ENCODE measurements at places on chromosomes 12 and 14. TPM values are rescaled to one million over a fixed set of nuclear protein-coding genes. Genes with fewer than 3 reads are reported as not detected.

The PKP2 gene
- 37.1 TPM for polyA plus RNA-seq

The SCFD1 gene
- 69.7 TPM for polyA plus RNA-seq

The SLC7A7 gene
- polyA plus RNA-seq, result 660 TPM

DNA sequence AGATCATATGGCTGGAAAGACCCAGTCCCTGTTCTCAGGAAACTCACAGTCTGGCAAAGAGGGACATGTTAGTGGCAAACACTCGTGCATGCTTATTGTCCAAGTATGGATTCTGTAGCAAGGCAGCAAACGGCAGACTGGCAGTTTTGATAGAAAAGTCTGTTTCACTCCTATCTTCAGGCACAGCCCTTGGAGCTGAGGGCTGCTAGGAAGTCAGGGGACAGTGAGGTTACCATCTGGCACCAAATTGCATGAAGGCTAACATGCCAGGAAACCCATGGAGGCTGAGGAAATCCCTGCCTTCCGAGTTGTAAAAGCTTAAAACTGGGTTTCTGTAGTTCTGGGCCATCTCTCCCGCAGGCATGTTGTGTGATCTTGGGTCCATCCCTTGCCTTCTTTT lies 32.9 kb downstream of the CALM1 start:
- DNase-seq, result no peak
- H3K4me3 ChIP-seq, result no peak overlapping the region
- H3K27ac ChIP-seq, result no peak overlapping the region
- H3K4me1 ChIP-seq, result no peaks in the 10 kb centered on the region
- no peaks in the 10 kb centered on the region for H3K27me3 ChIP-seq

GRCh38 chr14:20789230-20789813 lies 8.3 kb downstream of the RNASE6 start:
- no peaks in the 10 kb centered on the region for H3K27me3 ChIP-seq
- H3K27ac ChIP-seq, result no peak overlapping the region
- no peaks in the 10 kb centered on the region for H3K36me3 ChIP-seq
- H3K4me1 ChIP-seq, result no peaks in the 10 kb centered on the region
- H3K4me3 ChIP-seq, result no peak overlapping the region
- DNase-seq, result no peak

- DNase-seq, result no peak
- no peaks in the 10 kb centered on the region for H3K27me3 ChIP-seq
- no peak overlapping the region for H3K27ac ChIP-seq
- no peaks in the 10 kb centered on the region for H3K4me1 ChIP-seq
- no peaks in the 10 kb centered on the region for H3K36me3 ChIP-seq
- no peak overlapping the region for H3K4me3 ChIP-seq
These were observed 292.1 kb downstream of the GLT1D1 start for GRCh38 chr12:129145381-129145780.

DNA sequence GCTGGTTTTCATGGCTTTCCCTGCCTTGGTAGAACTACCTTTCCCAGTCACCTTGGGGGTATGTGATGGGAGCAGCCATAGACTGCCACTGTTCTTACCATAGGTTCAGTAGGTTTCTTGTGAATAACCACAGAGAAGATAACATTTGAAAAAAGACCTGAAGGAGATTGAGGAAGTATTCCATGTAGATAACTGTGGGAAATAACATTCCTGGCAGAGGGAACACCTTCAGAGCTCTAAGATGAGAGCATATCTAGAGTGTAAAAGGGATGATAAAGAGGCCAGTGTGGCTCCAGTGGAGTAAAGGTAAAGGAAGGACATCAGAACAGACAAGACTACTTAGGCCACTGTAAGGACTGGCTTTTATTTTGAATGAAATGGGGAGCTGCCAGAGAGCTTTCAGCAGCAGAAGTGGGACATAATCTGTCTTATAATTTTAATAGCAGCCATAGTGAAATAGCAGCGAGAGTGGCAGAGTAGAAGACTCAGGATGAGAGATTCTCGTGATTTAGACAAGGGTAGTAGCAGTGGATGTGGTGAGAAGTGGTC lies 82.6 kb upstream of the KCNH3 start:
- no peak overlapping the region for H3K4me3 ChIP-seq
- no peaks in the 10 kb centered on the region for H3K36me3 ChIP-seq
- H3K27me3 ChIP-seq, result no peaks in the 10 kb centered on the region
- no peak overlapping the region for H3K27ac ChIP-seq
- DNase-seq, result peak; percentile 17

DNA sequence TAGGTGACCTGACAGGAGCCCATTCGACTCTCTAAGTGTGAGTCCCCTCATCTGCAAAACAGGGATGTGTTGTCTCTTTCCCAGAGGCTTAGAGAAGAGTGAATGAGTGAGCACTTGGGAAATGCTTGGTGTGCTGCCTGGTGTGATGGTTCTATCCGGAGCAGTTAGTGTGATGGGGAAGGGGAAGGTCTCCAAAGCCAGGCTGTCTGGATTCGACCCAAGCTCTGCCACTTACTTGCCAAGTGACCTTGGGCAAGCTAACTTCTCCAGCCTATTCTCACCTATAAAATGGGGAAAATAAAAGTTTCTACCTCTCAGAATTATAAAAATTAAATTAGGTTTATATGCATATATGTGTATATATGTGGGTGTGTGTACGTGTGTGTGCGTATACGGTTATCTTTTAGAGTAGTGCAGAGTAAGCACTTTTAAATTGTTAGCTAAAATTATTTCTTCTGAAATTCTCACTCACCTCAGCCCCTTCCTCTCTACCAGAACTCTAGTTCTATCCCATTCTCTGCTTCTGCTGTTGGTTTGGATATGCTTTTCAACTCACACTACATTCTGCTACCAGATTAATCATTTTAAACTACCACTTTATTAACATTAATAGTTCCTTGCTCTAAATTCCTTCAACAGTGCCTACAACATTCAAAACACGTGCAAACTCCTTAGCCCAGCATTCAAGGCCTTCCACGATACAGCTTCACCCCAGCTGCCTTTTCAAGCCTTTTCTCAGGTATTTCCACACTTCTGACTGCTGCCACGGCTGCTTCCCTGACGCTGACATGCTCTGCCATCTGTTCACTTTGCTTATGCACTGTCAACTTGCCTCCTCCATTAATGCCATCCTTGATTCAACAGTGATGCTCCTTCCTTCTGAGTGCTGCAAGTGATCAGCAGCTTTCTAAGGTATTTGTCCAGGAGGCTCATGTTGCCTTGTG lies 55.3 kb downstream of the DICER1 start:
- H3K27me3 ChIP-seq, result no peaks in the 10 kb centered on the region
- DNase-seq, result no peak
- H3K36me3 ChIP-seq, result peaks cover 54% of the 10 kb centered on the region
- no peak overlapping the region for H3K4me3 ChIP-seq
- H3K27ac ChIP-seq, result no peak overlapping the region
- H3K4me1 ChIP-seq, result no peaks in the 10 kb centered on the region

GRCh38 chr12:108751821-108752220 lies 20.5 kb upstream of the CORO1C start:
- no peak overlapping the region for H3K4me3 ChIP-seq
- H3K27me3 ChIP-seq, result no peaks in the 10 kb centered on the region
- H3K36me3 ChIP-seq, result no peaks in the 10 kb centered on the region
- DNase-seq, result no peak
- H3K27ac ChIP-seq, result peak overlapping the region; percentile 43

DNA sequence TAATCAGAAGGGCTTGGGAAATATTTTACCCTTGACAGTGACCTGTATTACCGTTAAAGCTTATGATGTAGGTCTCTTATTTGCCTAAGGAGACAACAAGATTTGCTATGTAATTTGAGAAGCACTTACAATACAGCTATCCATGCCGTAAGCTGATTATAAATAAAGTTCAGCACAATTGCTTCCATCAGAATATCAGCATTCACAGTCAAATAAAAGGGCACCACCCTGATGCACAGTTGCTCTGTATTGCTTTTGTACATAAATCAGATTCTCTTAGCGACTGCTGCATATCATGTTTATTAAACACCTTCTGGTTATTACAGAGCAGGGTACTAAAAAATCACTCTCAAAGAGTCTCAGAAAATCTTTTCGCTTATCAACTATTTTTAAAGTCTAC lies 67.3 kb upstream of the VRK1 start:
- H3K4me1 ChIP-seq, result no peaks in the 10 kb centered on the region
- H3K4me3 ChIP-seq, result no peak overlapping the region
- DNase-seq, result no peak
- no peak overlapping the region for H3K27ac ChIP-seq

- DNase-seq, result no peak
- peaks cover 43% of the 10 kb centered on the region for H3K4me1 ChIP-seq
- peaks cover 33% of the 10 kb centered on the region for H3K36me3 ChIP-seq
- no peak overlapping the region for H3K27ac ChIP-seq
- no peaks in the 10 kb centered on the region for H3K27me3 ChIP-seq
These were observed 4.3 kb downstream of the GAPDH start for GRCh38 chr12:6538420-6539313.

DNA sequence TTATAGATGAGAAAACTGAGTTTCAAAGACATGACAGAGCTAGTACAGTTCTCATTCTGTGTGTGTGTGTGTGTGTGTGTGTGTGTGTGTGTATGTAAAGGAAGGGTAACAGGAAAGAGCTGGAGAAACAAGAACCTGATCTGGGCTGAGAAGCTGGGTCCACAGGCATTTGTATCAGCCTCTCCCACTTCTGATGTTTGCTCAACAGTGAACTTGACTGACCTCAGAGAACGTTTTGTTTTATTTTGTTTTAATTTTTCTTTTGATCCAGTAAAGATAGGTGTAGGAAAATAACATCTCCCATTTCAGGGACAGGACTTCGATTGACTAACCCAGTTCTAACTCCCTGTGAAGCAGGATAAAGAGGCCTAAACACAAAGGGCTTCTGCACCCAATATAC lies 85.4 kb downstream of the STXBP6 start:
- H3K4me3 ChIP-seq, result no peak overlapping the region
- H3K27ac ChIP-seq, result no peak overlapping the region
- H3K27me3 ChIP-seq, result no peaks in the 10 kb centered on the region

All from large intestine (tissue), 12 donors.